ENCODE measurements at places on chromosomes 4 and X. TPM values are rescaled to one million over a fixed set of nuclear protein-coding genes. Genes with fewer than 3 reads are reported as not detected.

HSFX2 gene
- not detected for total RNA-seq

CD38 gene
- not detected for total RNA-seq

TGIF2LX gene
- total RNA-seq, result not detected

PFKFB1 gene
- 0.27 TPM for total RNA-seq

GRCh38 chr4:109648266-109648996 is 54.8 kb downstream of the CASP6 start:
- no peaks in the 10 kb centered on the region for H3K36me3 ChIP-seq
- no peaks in the 10 kb centered on the region for H3K4me1 ChIP-seq
- H3K27me3 ChIP-seq, result no peaks in the 10 kb centered on the region
